Daoy (cell line): ENCODE measurements at places on chromosomes 3 and 15.

- no peak for DNase-seq
Observed at GRCh38 chr3:67674055-67674454, 19.6 kb upstream of the SUCLG2 start.

DNA sequence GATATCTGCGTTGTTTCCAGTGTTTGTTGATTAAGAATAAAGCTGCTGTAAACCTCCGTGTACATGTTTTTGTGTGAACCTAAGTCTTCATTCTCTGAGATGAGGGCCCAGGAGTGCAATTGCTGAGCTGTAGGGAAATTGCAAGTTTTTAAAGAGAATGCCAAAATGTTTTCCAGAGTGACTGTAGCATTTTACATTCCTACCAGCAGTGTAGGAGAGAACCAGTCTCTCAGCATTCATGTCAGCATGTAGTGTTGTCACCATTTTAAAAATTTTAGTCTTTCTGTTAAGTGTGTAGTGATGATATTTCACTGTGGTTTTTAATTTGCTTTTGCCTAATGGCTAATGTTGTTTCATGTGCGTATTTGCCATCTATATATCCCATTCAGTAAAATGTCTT, 3.4 kb upstream of the MGLL start:
- DNase-seq = no peak

- peak; percentile 35 for DNase-seq
Observed at GRCh38 chr3:172065527-172065926, 26.1 kb downstream of the FNDC3B start.

- no peak for DNase-seq
Observed at GRCh38 chr3:6644070-6644929, 216.6 kb upstream of the GRM7 start.

DNA sequence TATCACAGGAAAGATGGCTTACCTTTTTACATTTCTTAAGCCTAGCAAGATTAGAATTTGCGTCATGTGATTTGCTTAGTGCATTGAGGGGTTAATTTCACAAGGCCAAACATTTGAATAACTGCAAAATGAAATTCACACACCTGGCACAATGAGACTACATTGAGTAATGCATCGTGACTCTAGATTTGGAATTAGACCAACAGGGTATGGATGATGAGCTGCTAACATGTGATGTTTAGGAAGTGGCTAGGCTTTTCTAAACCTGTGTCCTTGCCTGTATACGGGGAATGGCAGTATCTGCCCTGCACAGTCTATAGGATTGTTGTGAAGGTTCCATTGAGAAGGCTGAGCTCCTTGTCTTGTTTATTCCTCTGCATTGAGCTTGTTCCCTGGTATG, 160.1 kb downstream of the MFSD1 start:
- DNase-seq = no peak

- no peak for DNase-seq
Observed at GRCh38 chr3:107416138-107416537, 38.9 kb downstream of the CCDC54 start.

GRCh38 chr3:69698728-69699127, 40.5 kb upstream of the MITF start:
- DNase-seq = no peak

- no peak for DNase-seq
Observed at GRCh38 chr3:132418916-132419315, 1.6 kb downstream of the DNAJC13 start.

GRCh38 chr3:67946436-67946835, 292.0 kb upstream of the SUCLG2 start:
- no peak for DNase-seq

- DNase-seq = peak; percentile 86
Observed at GRCh38 chr15:95557226-95558046, 773.1 kb upstream of the NR2F2 start.

GRCh38 chr3:140391061-140391460, 286.8 kb upstream of the TRIM42 start:
- DNase-seq = no peak

DNA sequence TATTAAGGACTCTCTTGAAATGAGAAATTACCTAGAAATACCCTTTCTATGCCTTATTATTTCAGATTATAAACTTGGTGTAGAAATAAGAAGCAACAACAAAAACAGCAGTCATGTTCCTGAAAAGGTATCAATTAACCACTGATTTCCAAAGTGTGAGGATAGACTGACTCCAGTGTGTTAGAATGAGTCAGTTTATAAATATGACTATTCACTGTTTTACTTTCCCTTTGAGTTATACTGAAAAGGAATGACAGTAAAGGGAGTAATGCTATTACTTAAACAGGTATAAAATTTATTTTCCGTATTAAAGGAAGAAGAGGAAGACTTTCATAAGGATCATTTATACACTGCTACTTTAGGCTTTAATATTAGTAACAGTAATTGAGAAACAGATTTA, 12.9 kb downstream of the GMNC start:
- no peak for DNase-seq

- DNase-seq = peak; percentile 56
Observed at GRCh38 chr15:40439960-40440742, 602 bp upstream of the BAHD1 start.

DNA sequence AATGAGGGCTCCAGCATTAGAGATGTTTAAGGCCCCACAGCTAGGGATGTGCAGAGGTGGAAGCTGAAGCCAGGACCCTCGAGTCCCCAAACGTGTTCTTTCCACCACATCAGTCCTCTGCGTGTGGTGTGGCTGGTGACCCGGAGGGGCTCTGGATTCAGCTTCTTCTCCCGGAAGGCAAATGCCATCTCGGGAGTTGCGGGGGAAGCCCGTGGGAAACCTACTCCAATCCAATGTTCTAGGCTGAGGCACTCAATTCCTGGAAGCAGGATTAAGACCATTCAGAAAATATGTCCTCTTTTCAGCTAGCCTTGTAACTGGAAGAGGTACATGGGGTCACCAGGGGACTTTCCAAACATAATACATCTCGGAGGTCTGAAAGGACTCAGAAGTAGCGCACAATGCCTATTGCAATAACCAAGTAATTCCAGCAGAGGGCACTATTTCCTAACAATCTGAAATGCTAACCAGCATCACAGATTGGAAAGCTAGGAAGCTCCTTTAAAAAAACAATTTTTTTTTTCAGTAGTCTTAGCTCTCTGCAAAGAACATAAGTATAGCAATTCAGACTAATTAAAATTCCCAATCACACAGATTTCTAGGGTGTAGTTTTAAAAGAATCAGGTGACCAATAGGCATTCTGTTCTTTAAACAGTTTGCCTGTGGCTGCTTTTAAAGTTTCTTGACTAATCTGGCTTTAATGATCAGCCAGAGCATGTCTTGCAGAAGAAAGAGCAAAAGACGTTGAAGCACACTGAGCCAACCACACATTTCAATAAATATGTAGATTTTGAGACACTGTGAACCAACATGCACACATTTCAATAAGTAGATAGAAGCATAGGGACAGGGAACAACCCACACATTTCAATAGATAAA, 36.1 kb downstream of the BNC1 start:
- DNase-seq = peak; percentile 56

- no peak for DNase-seq
Observed at GRCh38 chr15:96495386-96495785, 164.9 kb downstream of the NR2F2 start.

- peak; percentile 91 for DNase-seq
Observed at GRCh38 chr15:31338879-31339557, 12.4 kb downstream of the KLF13 start.

DNA sequence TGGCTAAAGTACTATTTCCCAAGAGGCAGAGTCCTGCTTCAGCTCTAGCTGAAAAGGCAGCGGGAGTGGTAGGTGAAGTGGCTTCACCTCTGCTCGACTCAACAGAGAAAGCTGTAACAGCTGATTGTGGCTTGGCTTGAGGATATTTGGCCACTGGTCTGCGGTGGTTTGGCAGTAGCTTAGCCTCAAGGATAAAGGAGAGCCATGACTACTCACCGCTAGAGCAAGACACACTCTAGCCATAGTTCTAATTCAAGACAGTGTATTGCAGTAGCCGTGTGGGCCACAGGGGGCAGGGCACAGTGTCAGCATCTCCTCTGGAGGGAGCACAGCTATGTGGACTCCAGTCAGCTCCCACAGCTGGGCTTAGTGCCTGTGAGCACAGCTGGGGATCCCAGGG, 23.5 kb downstream of the TPRG1 start:
- DNase-seq = no peak

DNA sequence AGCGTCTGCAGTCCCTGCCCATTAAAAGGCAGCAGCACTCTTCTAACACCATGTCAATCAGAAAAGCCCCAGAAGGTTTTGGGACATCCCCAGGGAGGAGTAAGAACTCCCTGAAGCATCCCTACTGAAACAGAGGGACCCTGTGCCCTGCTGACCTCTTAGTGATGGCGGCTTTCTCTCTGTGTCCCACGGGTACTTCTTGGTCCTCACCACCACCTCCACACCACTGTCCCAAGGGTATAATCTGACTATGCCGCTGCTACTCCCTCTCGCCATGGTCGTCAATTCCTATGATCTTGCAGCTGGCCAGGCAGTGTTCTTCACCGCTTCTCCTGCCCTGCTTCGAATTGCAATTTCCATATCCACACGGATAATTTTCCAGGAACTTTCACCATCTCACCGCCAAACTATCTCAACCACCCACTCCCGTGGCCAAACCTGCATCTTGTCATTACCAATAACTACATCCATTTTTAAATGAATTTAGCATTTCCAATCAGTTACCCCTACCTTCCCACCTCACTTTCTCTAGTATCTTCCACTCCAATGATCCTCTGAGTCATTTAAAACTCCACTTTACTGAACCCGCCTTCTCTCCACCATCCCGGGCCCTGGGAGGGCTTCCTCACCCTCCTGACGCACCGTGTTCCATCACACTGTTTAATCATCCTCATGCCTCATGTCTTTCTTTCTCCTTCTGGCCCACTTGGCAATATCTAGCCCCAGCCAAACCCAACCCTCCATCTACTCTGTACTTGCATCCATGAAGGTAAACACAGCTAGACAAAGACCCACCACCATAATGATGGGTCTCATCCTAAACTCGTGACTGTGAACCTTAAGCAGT, 23.7 kb downstream of the PRR23E start:
- DNase-seq = peak; percentile 33

DNA sequence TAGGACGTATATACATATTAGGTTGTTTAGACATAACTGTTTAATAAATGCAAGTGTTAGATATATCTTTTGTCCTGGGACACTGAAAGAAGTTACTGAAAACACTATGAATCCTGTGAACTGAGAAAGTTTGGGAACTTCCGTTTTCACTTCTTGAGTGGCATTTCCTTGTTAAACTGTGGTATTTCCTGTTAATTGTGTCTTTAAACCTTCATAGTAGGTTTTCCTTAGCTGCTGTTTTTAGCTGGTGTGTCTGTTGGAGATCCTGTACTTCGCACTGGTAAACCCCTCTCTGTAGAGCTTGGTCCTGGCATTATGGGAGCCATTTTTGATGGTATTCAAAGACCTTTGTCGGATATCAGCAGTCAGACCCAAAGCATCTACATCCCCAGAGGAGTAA, 37.1 kb downstream of the ATP6V1A start:
- DNase-seq = peak; percentile 2

DNA sequence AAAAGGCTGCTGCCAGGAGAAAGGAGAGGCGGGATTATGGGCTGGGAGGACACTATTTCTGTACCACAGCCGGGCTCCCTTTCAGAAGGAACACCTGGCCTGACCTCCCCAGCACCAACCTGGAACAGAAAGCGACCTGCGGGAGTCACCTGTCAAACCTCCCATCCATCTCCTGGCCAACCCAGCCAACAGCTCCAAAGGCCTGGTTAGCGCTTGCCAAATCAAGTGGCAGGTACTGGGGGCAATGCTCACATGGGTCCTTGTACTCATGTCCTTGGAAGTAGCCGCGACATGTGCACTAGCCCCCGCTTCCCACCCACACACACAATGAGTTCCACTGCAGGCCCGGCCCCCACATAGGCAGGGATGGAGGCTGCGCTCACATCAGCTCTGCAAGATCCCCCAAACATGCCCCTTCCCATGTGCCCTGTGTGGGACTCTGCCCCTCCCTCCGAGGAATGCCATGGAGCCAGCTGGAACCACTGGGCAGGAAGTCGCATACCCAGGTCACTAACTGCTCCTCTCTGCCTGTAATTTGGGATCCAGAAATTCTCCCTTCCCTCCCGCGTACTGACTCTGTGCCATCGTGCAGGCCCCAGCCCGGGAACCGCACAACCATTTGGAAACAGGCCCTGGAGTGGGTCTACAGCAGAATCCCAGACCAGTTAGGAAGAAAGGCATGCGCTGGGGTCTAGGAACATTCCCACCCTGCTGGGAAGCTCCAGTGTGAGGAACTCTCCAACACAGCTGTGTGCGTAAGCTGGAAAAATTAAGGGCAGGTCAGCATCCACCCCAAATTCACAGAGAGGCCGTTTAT, 98.9 kb downstream of the LRIG1 start:
- no peak for DNase-seq

- DNase-seq = no peak
Observed at GRCh38 chr15:92818651-92819277, 81.4 kb upstream of the CHD2 start.

GRCh38 chr3:112010636-112011035, 11.9 kb downstream of the TAGLN3 start:
- DNase-seq = no peak

DNA sequence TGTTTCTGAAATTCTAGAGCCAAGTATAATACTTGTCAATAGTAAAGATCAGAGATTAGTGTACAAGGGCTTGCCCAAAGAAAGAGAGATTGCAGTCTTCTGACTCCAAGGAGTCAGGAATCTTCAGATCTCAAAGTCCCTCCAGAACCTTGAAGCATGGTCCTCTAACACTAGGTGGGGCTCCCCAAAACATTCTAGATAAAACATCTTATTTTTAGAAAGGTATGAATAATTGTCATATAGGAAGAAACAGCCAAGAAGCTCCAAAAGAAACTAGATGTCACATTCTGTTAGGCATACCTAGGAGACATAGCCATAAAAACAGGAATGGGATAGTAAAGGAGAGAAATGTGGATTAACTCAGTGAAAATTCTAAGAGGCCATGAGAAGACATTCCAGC, 10.7 kb downstream of the MUC13 start:
- no peak for DNase-seq

GRCh38 chr3:121698476-121698875, 37.8 kb upstream of the HCLS1 start:
- no peak for DNase-seq

GRCh38 chr3:1532935-1533606, 440.2 kb downstream of the CNTN6 start:
- DNase-seq = no peak

DNA sequence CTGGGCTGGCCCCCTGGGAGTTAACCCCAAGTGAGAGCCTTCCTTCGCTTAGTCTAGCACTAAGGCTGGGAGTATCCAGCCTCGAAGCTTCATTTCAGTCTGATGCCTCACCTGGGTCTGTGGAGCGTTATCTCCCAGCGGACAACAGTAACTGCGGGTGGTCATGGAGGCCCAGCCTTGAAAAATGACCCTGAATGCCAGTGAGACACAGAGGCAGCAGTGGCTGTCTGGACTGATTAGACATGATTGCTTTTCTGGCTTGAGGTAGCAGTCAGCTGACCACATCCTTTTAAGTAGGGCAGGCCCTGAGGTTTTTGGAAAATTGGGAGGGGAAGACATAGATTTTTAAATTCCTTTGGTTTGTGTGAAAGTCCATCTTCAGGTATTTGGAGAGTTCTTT, 28.2 kb upstream of the TRIM59 start:
- no peak for DNase-seq

- DNase-seq = peak; percentile 91
Observed at GRCh38 chr3:139329364-139329850, 14.4 kb upstream of the MRPS22 start.
